Lung microvascular endothelial cell (primary cell): ENCODE measurements at places on chromosomes 5 and 9. TPM values are rescaled to one million over a fixed set of nuclear protein-coding genes. Genes with fewer than 3 reads are reported as not detected.
A peak's percentile ranks its signal among the peaks of the same experiment; 100 is the strongest.

DNA sequence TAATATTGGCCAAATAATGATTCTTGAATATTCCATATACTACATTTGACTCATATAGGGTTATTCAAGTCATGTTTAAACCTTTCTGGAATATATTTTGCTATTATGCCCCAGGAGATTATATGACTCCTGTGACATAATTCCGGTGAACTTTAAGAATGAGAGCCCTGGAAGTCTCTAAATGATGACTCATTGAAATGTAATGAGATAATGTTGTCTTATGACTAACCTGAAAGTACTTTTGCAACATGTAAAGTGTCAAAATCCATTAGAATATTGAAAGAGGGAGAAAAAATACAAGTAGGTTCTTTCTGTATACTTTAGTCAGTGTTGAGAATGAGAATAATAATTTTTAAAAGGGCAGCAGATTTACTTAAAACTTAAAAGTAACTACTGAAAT, 830.4 kb downstream of the MAT2B start:
- peak; percentile 73 for DNase-seq

- no peak for DNase-seq
These were observed 387.5 kb downstream of the PLK2 start for GRCh38 chr5:58072300-58072965.

DNA sequence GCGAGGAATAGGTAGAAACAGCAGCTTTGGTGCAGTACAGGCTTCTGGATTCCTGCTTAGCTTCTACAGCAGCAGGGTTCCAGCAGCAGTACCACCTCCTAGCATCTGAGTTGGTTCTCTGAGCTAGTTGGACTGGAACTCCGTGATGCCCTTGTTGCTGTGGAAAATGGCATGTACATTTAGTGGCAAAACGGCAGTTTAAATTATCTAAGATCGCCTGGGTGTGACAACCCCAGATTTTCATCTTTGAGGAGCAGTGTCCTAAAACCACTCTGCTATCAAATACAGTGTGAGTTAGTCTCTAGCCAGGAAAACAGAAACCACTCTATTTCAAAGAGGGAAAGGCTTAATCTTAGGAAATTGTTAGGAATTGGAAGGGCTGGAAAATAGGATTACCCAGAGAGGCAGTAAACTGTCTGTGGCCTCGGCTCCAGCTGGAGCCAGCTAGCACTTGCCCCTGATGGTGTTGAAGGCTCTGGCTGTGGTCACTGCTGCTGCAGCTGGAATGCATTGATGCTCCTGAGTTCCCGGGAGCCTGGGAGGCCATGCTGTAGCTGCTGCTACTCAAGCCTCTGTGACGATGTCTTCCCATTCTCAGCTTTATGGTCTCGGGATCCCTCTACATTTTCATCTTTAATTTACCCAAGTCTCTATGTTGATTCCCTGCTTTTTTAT, 29.4 kb downstream of the RAD23B start:
- no peak for DNase-seq

- DNase-seq, result no peak
These were observed 23.9 kb upstream of the NR5A1 start for GRCh38 chr9:124531115-124531514.

DNA sequence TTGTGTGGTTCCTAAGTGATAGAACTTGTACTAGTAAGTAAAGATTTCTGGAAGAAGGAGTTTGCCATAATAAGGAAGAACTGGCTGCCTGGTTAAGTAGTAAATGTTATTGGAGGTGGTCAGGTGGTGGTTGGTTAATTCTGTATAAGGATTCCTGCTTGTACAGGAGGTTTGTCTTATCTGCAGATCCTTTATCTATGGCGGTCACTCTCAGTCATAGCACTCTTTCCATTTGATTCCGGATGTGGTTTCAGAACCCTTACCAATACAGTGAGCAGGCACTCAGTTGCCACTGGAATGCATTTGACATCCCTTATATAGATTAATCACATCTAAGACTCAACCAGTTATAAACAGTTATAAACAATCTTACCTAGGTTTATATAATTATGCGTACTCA, 50.3 kb downstream of the RAD50 start:
- no peak for DNase-seq

DNA sequence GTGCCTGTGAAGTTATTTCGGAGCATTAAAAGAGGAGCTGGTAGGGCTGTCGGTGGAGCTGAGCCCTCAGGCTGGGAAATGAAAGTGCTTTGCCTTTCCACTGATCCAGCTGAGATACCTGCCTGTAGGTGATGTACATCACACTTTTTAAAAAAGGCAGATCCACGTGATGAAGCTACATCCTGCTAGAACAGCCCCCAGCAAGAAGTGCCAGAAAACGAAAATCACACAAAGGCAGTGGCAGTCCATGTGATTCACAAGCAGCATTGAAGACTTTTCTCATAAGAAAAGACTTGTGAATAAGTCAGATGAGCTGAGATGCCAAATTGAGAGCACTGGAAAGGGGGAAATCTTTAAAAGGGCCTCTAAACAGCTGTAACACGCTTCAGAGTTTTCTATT, 765.1 kb downstream of the PTPRD start:
- no peak for DNase-seq

DNA sequence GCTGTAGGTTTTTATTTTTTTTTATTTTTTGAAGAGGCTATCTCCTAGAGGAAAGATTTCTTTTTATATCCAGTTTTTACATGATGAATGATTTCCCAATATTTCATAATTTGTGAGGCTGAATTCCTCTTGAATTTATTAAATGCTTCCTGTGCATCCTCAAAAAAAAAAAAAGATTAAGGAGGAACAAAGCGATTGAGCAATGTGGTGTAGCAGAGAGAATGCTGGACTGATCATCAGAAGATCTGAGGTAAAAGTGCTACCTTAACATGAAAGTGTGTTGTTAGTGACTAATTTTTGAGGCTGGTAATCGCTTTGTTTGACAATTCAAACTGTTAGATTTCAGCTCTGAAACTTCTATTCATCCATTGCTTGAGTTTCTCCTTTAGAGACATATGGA, 125.1 kb downstream of the ESM1 start:
- no peak for DNase-seq

DNA sequence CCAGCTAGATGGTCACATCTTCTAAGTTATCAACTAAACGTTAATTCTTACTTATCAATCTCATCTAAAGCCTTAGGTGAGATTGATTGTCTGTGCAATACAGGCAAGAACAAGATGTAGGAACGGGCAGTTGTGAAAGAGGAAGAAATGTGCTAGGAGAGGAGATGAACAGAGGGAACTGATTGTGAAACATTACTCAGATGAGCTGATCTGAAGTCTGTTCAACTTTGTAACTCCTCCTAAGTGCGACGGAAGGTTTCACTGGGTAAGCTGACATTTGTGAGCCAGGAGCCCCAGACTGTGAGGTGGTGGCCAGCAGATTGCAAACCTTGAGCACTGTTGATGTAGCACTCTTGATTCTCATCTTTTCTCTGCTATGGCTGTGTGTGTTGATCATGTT, 204.1 kb downstream of the CD180 start:
- no peak for DNase-seq

GRCh38 chr9:81804306-81804705, 115.0 kb upstream of the TLE1 start:
- no peak for DNase-seq

- DNase-seq, result no peak
These were observed 320.1 kb downstream of the MTRR start for GRCh38 chr5:8188874-8189565.

GRCh38 chr5:62007457-62007856, 298.5 kb upstream of the KIF2A start:
- DNase-seq, result no peak

- no peak for DNase-seq
These were observed 47.4 kb upstream of the SUSD3 start for GRCh38 chr9:93011114-93011513.

DNA sequence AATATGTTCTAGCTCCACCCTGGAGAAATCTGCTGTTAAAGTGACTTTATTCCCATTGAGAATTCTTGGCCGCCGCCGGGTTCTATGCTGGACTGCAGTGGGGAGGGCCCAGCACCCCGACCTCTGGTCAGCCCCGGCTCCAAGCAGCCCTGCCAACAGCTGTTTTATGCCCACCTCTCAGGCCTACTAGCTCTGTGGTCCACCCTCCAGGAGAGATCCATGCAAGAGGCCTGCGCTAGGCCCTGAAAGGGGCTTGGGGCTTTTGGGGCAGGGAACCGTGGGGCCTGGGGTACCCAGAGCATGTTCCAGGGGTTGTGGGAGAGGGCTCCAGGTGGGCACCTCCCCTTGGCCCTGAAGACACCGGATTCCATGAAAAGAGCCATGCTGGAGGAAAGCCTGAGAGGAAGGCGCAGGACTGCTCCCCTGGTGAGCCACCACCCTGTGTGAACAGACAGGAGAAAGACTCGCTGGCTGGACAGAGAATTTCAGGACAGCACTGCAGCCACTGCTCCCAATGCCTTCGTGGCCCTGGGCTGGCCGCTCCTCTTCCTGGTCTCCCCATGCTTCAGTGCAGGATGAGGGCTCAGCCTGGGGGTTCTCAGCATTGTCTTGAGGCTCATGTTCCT, 44.6 kb upstream of the RUFY1 start:
- no peak for DNase-seq

DNA sequence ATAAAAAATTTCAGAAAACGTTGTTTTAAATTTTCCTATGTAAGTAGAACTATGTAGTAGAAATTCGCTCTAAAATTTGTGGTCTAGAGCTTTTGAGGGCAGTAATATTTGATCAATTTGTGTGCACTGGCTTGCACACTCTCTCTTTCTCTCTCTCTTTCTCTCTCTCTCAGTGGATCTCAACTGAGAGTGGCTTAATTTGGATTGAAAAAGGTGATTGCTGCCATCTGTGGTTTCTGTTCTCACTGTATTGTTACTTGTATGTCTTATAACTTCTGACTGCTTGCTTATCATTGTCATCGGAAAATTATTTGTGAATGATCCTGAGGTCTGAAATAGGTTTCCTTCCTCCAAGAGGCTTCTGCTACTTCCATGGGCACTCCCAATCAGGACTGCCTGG, 368.2 kb downstream of the KCTD16 start:
- no peak for DNase-seq

GRCh38 chr5:111753884-111754589, 3.0 kb downstream of the NREP start:
- DNase-seq, result no peak

Gene PPWD1
- 23.1 and 39.3 TPM in 2 replicates for total RNA-seq

Gene PSIP1
- 25.9 and 28.6 TPM in 2 replicates for total RNA-seq

Gene RNF208
- total RNA-seq, result 0.22 TPM in 1 of 2 replicates, not detected in the other

Gene PLPP7
- total RNA-seq, result 1.5 and 2.0 TPM in 2 replicates

Gene MED7
- total RNA-seq, result 5.0 and 6.3 TPM in 2 replicates

Gene FAM219A
- total RNA-seq, result 4.0 and 4.8 TPM in 2 replicates
